GM20000 (cell line): ENCODE measurements at places on chromosomes 4 and X.

DNA sequence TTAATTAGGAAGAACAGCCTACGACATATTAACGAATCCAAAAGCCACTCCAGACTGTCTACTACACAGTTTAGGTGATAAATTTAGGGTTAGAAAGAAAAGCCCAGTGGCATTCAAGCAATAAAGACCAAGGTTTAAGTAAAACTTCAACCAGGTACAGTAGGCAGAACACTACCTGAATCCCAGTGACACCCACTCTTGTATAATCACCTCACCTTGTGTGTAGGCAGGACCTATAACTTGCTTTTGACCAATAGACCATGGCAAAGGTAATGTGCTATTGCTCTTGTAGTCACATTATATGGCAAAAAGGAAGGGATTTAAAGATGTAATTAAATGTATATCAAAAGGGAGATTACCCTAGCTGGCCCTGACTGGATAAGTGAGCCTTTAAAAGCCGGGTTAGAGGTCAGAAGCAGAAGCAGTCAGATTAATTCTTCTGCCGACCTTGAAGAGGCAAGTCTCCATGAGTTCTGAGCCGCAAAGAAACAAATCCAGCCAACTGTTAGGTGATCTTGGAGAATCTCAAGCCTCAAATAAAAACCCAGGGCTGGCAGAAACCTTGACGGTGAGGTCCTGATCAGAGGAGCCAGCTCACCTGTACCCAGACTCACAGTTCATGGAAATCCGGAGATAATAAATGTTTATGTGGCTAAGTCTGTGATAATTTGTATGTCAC lies 8.8 kb downstream of the FSTL5 start:
- no peak for DNase-seq

DNA sequence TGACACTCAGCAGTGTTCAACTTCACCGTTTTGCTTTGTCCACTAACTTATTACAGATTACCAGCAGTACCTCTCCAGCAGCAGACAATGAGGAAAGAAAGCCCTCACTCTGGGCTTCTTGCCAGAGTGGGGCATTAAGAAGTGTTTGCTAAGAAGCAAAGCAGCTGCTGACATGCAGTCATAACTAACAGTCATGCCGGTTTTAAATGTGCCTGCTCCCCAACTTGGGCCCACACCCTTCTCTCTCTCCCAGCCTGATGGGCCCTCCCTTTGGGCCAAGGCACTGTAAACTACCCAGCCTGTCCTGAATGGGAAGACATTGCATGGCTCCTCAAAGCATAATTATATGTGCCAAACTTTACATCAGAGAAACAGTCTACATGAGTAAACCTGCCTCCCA lies 54.6 kb upstream of the HHIP start:
- DNase-seq, result no peak

DNA sequence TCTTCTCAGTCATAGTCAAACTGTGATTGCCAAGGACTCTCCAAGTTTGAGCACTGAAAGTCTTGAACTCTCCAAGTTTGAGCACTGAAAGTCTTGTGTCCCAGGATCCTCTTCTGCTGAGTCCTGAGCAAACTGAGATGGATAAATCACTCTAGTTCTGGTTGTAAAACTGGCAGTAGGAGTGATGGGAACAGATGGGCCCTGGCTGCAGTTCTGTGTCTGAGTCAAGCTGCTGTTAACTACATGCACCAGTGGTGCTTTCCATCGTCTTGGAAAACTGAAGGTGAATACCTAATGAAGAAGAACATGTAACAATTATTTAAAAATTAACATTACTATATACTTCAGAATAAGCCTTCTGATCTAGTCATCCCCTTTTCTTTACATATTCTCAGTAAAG lies 27.6 kb upstream of the KCNIP4 start:
- no peak for DNase-seq

DNA sequence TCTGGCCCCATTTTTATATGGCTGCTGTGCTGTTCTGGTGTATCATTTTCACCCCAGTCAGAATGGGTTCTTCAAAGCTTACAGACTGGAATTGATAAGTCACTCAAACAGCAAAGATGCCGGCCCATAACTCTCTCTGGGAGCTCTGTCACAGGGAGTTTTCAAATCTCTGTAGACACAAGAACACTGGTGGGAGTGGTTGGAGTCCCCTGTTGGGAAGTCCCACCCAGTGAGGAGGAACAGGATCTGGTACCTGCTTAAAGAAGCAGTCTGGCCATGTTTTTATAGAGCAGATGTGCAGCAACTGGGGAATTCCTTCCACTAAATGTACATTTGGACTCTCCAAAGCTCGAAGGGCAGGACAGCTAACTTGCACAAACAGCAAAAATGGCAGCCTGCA lies 69.3 kb upstream of the UGT2B7 start:
- DNase-seq, result no peak

- peak; percentile 32 for DNase-seq
Measured at GRCh38 chr4:37994569-37994968, 34.4 kb downstream of the PTTG2 start.

DNA sequence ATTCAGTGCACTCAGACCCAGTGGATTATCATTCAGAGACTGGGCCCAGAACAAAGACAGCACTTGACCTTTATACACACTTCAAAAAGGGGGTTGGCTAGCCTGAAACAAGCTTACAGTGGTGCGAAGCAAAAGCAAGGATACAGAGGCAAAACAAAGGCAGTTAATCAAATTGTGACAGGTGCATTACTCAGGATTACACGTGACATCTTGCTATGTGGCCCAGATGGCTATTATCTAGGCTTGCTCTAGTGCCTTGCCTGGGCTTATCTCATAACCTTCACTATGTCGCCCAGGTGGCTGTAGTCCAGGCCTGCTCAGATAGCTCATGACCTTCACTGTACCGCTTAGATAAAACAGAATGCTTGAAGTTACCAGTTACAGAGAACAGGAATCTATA lies 1092.1 kb upstream of the PRKX start:
- no peak for DNase-seq

- DNase-seq, result no peak
Measured at GRCh38 chr4:181319629-181320028, 923.6 kb upstream of the TENM3 start.
